ENCODE measurements at places on chromosomes 11 and 22.

GRCh38 chr11:114316980-114317786 is 21.0 kb downstream of the NNMT start:
- no peak for DNase-seq

DNA sequence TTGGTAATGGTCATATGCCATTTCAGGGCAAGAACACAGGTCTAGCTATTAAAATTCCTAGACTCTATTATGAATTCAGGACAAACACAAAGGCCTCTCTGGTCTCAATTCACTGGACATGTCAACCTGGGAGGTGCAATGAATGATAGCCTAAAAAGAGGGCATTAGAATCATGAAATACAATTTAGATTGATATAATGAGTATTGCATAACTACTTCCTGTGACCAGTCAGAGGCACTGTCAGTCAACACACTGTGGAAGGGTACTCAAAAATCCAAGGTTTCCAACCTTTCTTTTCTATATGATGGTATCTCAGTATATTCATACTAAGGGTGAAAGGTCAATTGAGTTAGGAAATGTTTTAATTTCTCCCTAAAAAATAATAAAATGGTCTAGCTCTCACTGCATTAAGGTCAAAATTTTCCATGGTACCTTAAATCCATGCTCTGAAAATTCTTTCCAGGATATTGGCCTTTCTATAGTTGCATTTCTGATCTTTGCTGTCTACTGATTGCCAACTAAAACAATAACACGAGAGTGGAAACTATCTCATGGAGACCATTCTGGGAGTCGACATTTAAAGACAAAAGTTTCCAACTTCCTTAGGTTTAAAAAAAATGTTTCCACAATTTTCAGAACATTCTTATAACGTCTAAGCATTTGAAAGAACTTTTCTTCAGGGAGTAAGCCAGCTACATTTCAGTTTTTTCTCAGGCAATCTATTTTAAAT is 81.7 kb upstream of the APOA1 start:
- no peak for DNase-seq

DNA sequence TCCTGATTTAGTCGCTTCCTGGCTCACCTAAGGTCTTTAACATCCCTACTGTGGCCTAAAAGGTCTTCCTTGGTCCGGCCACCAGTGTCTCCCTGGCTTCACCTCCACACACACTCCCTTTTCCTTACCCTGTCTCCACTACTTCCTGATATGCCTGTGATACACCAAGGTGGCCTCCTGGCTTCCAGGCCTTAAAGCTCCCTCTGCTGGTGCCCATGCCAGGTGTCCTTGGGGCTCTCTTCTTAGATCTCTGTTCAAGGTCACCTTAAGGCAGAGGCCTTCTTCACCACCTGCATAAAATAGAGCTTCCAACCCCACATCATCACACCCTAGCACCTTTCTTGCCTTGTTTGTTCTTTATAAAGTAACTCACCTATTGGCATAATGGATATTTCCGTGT is 787.7 kb downstream of the NTM start:
- no peak for DNase-seq

- DNase-seq: no peak
Observed at GRCh38 chr11:109853156-109853776, 239.9 kb upstream of the ZC3H12C start.

- no peak for DNase-seq
Observed at GRCh38 chr11:120385655-120386054, 49.4 kb downstream of the ARHGEF12 start.

GRCh38 chr11:113578033-113578380 is 102.8 kb upstream of the DRD2 start:
- DNase-seq: no peak

- DNase-seq: no peak
Observed at GRCh38 chr22:25833676-25834075, 91.7 kb downstream of the MYO18B start.
